Fibroblast of lung (primary cell): ENCODE measurements at places on chromosomes 1 and 21.
A peak's percentile ranks its signal among the peaks of the same experiment; 100 is the strongest.

GRCh38 chr1:108703939-108704338, 8.8 kb upstream of the FNDC7 start:
- DNase-seq: no peak

DNA sequence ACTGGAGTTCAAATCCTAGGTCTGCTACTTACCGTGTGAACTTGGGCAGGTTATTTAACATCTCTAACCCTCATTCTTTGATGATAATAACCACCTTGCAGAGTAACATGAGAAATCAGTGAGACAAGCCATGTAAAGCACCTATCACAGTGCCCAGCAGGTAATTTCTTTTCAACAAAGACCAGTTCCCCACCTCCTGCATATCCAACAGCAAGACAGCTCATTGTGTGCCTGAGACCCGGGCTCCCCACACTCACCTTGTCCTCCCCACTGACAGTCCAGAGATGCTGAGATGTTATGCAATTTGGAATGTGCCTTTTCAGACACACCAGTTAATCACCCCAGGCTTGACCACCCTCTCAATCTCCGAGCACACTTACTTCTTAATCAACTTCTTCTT, 367.6 kb upstream of the DAB1 start:
- no peak for DNase-seq

- no peak for DNase-seq
Observed at GRCh38 chr1:18885311-18886002, 16.9 kb downstream of the ALDH4A1 start.

DNA sequence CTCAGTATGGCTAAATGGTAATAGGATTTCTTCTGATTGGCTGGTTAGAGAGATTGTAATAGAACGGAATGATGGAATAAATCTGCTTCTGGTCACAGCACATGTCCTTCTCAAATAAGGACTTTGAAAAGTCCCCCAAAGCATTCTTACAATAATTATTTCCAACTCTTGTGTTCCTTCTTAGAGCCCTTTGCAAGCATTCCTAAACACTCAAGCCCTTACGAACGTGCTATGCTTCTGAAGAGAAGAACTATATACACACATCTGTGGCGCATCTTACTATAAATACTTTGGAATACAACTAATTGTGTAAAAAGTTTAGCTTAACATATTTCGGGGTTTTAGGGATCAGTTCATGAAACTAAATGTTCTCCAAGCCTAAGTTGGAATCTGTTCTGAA, 25.6 kb downstream of the CLIC4 start:
- peak; percentile 67 for DNase-seq

DNA sequence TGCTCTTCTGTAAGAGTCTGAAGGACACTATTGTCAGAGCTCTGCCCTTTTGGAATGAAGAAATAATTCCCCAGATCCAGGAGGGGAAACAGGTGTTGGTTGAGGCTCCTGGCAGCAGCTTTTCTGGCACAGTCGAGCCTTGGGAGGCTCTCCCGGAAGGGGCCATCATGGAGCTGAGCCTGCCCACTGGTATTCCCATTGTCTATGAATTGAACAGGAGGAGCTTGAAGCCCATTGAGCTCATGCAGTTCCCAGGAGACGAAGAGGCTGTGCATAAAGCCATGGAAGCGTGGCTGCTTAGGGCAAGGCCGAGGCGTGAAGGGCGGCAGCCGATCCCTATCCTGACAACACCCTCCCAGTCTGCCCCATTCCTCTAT, 26.6 kb downstream of the UBE4B start:
- DNase-seq: no peak

- no peak for DNase-seq
Observed at GRCh38 chr1:7641587-7642417, 129.3 kb upstream of the VAMP3 start.

GRCh38 chr1:223007935-223008334, 135.1 kb downstream of the TLR5 start:
- no peak for DNase-seq

GRCh38 chr1:236489710-236490377, 33.9 kb upstream of the LGALS8 start:
- DNase-seq: peak; percentile 74

DNA sequence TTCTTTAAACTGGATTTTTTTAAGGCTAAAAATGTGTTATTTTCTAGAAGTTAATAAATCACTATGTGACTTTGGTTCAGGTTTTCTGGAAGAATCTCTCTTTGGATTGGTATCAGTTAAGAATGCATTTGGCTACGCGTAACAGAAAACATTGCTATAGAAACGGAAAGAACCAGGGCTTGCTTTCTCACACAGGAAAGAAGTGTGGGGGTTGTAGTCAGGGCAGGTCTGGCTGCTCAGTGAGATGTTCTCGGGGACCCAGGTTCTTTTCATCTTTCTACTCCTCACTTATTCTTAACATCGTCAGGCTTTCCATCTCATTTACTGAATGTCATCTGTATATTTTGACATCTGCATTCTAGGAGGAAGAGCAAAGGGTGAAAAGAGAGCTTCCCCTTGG, 191.4 kb downstream of the ZBTB18 start:
- peak; percentile 23 for DNase-seq
